SIG-M5 (cell line): ENCODE measurements at places on chromosomes 5 and 9.

GRCh38 chr5:29134418-29134817 lies 2059.1 kb upstream of the CDH6 start:
- DNase-seq: no peak

DNA sequence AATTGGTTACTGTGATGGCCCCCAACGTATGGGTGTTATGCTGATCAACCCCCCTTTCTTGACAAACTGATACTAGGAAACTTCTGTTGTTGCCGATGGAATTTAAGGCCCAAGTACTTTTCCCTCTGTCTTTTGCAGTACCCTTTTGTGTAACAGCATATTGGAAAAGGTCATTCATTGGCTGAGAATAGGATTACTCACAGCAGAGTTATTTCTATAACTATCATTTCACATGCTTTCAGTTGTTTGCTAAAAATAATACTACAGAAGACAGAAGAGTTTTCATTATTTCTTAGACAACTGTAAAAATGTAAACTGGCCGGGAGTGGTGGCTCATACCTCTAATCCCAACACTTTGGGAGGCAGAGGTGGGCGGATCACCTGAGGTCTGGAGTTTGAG lies 329.5 kb downstream of the KIAA0825 start:
- no peak for DNase-seq

- DNase-seq: no peak
Measured at GRCh38 chr5:78190402-78190801, 104.1 kb downstream of the AP3B1 start.

- DNase-seq: no peak
Measured at GRCh38 chr9:129785866-129786265, 17.1 kb upstream of the TOR1B start.

GRCh38 chr5:107372723-107373450 lies 297.9 kb downstream of the EFNA5 start:
- DNase-seq: no peak

DNA sequence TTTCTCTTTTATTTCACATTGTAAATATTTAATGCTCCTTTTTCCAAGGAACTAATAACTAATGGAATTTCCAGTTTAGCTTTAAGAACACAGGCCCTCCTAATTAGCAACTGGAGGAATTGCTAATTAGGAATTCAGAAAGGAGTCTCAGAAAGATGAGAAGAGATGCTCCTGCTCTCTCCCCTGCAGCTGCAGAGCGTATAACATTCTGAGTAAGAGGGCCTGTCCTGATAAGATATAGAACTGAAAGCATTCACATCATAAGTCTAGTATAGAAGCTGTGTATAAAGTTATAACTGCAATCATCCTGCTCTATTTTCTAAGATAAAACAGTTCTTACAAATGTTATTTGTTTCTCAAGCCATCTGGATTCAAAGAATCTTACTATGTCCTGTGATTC lies 83.2 kb downstream of the DTWD2 start:
- no peak for DNase-seq

DNA sequence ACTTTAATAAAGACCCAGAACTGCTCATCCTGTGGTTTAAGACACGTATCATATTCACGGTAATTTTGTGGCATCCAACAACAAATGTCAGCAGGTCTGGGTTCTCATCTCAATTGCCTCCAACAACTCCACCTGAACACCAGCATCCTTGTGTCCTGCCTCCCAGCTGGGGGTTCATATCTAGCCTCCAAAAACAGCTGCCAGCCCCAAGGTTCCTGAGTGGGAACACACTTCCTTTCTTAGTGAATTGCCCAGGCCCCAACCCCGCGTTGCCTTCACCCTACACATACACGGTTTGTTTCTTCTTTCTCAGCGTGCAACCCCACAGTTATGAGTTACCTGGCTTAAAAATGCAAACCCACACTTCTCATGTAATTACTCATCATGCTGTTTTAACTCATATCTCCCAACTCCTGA lies 77.9 kb downstream of the SEMA4D start:
- DNase-seq: no peak

DNA sequence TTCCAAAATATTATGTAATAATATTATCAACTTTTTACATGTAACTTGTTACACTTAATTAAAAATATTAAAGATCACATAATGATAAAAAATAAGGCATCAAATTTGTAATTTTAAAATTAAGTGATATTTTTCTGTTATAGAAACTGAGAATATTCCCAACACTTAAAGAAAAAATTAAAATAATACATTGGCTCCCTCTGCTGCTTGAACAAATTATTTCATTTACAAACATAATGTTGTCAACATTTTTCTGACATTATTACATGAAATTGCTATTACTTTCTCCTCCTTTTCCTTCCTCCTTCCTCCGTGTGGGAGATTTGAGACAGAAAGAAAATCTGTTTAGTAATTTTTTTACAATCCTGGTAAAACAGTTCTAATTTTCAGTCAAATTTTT lies 42.3 kb downstream of the RNF180 start:
- DNase-seq: no peak

GRCh38 chr5:38167562-38167996 lies 90.8 kb upstream of the EGFLAM start:
- no peak for DNase-seq

DNA sequence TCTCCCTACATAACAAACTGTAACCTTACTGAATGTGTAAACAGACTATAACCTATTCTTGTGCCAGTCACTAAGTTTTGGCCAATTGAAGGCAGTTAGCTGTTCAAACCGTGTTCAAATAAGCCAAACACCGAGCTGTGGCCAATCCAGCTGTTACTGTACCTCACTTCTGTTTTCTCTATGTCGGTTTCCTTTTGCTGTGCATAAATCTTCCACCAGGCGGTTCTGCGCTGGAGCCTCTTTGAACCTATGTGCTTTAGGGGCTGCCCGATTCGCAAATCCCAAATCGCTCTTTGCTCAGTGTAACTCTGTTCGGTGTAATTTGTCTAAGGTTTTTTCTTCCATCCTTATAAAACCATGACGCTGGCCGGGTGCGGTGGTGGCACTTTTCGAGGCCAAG lies 31.8 kb downstream of the F2R start:
- no peak for DNase-seq

- no peak for DNase-seq
Measured at GRCh38 chr5:14062178-14062577, 81.0 kb upstream of the TRIO start.

- no peak for DNase-seq
Measured at GRCh38 chr5:36928947-36929346, 52.4 kb downstream of the NIPBL start.

- no peak for DNase-seq
Measured at GRCh38 chr9:87535817-87536539, 38.3 kb downstream of the DAPK1 start.

- no peak for DNase-seq
Measured at GRCh38 chr9:32899761-32900160, 101.7 kb downstream of the APTX start.

DNA sequence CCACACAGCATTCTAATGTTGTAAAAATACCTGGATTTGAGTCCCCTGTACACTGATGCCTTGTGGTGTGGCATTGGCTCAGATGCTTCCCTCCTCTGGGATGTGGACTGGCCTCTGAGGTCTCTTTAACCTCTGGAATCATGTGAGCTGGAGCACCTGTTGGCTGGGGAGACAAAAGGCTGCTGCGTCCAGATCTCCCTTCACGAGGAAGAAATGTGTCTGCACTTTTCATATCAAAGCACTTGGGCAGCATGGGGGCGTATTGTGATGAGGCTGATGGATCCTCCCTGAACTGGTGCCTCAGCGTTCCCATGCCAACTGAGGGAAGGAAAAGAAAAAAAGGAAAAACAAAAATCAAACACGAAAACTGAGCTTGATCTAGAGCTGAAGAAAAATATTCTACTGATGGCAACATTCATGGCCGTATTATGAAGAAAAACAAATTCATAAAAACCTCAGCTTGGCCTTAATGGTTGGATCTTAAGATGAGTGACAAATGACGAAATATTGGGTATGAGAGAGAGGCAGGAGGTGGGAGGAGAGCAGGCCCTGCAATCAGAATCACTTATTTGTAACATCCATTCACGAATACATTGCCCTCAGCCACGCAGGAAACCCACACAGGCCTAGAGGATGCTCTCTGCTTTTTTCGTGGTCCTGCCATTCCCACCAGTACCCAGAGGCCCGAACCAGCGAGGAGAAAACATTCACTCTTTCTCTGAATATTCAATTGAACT lies 26.2 kb downstream of the GRIA1 start:
- no peak for DNase-seq

- no peak for DNase-seq
Measured at GRCh38 chr5:180668835-180669596, 19.6 kb upstream of the FLT4 start.

GRCh38 chr5:91434348-91434747 lies 51.2 kb upstream of the ARRDC3 start:
- DNase-seq: no peak

- DNase-seq: no peak
Measured at GRCh38 chr5:36239370-36240293, 2.1 kb downstream of the NADK2 start.

DNA sequence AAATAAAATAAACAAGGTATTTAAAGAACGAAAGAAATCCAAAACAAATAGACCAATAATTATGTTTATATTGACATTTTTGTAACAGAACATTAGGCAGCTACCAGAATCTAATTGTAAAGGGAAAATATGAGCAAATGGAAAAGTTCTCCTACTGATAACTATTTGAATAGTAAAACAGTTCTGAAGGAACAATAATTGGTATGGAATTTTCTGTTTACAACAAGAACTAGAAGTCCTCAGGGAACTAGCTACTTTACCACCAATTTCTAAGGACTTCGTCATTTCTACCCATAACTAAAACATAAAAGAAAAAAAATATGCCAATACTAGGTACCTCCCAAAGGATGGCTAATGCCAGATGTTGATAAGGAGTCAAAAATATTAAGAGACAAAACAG lies 58.5 kb downstream of the AP3B1 start:
- DNase-seq: no peak

- no peak for DNase-seq
Measured at GRCh38 chr5:172365948-172366608, 82.5 kb upstream of the UBTD2 start.

DNA sequence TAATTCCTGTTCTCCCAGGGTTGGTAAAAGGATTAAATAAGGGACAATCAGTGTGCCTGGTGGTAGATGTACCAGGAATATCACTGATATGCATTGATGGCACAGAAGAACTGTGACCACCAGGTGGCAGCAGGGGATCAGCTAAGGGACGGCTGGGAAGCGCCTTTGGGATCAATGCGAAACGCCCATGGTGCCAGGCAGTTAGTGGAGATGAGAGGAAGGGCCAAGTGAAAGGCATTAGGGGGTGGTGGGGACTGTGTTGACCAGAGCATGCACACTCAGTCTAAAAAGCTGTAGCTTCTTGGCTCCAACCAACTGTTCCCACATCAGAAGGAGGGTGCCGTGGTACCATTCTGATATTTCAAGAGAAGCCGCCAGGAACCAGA lies 55.6 kb downstream of the ARHGEF37 start:
- DNase-seq: no peak

DNA sequence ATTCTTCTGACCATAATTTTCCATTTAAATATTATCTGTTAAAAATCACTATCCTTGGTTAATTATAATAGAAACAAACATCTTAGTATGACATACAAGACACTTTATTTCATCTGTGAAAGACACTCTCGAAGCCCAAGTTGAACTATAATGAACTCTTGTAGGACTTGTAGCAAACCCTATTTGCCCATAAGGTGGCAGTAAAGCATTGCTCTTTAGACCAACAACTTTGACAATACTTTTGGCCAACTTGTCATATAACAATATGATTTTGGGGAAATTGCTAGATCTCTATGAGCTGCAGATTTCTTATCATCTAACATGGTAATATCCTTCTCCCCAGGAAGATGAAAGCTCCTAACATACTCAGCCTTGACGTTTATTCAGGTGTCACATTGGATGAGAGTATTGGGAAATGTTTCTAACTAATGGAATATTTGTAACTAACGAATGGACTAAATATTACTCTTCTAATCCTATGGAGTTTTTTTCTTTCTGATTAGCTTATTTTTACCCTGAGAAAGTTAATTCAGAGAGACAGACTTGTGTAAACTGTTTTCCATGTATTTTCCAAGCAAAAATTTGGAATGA lies 11.0 kb downstream of the SPINK14 start:
- no peak for DNase-seq

- no peak for DNase-seq
Measured at GRCh38 chr5:179794575-179794974, 789 bp downstream of the LTC4S start.

GRCh38 chr5:141711687-141712086 lies 29.7 kb upstream of the ARAP3 start:
- no peak for DNase-seq

DNA sequence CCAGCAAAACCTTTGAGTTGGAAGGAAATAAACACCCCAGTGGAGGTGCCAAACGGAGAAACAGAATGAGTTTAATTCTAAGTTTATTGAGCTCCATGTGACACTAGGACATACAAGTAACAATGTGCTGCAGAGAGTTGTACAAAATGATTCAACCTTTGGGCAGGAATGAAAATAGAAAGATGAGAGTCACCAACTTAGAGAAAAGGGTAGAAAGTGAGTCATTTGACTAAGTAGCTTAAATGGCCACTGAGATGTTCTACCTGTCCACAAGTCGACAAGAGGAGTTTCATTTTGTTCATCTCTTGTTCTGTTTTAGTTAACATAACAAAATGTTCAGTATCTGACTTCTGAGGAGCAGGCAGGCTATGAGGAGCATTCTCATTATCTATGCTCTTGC lies 284.7 kb downstream of the NR2F1-AS1 start:
- no peak for DNase-seq

- no peak for DNase-seq
Measured at GRCh38 chr9:19870988-19871387, 82.2 kb upstream of the SLC24A2 start.

- no peak for DNase-seq
Measured at GRCh38 chr5:2018390-2018724, 135.6 kb upstream of the IRX4 start.

- DNase-seq: peak; percentile 76
Measured at GRCh38 chr9:89318123-89319014, at the start of gene SECISBP2. Gene SECISBP2, plus strand, starts transcription at chr9:89318500. Its CDS starts 77 bp downstream, at chr9:89318577.

GRCh38 chr9:73611032-73611431 lies 459.4 kb downstream of the ANXA1 start:
- DNase-seq: no peak

- no peak for DNase-seq
Measured at GRCh38 chr9:127347831-127348776, 48.9 kb upstream of the SLC2A8 start.

GRCh38 chr9:34253460-34253837 lies 74.6 kb downstream of the UBAP1 start:
- DNase-seq: no peak

GRCh38 chr5:116289276-116289675 lies 204.5 kb downstream of the COMMD10 start:
- no peak for DNase-seq

DNA sequence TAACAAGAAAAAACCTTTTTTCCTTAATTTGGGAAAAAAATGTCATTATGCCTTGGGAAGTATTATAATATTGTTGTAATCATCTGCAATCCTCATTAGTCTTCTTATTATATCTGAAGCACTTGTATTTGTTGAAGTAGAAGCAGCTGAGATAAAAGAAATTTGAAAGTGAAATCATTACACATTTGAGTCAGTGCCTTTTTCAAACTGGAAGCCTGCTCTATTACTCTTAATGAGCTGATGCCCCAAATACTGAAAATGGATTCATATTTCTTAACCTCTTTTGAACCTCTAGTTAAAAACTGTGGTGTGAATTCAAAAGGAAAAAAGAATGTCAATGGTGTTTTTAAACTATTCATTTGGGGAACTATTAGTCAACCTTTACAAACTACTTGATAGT lies 1027.7 kb downstream of the NR2F1-AS1 start:
- no peak for DNase-seq
